Sigmoid colon (tissue), 7 donors: ENCODE measurements at places on chromosomes 11 and 22. TPM values are rescaled to one million over a fixed set of nuclear protein-coding genes. Genes with fewer than 3 reads are reported as not detected.

- no peaks in the 10 kb centered on the region for H3K36me3 ChIP-seq
- no peaks in the 10 kb centered on the region for H3K4me1 ChIP-seq
- H3K27me3 ChIP-seq = no peaks in the 10 kb centered on the region
- H3K4me3 ChIP-seq = no peak overlapping the region
- H3K27ac ChIP-seq = no peak overlapping the region
Measured at GRCh38 chr11:124987096-124987495, 33.1 kb downstream of the CCDC15 start.

The MMP27 gene
- not detected for total RNA-seq

- no peaks in the 10 kb centered on the region for H3K36me3 ChIP-seq
- H3K27me3 ChIP-seq = no peaks in the 10 kb centered on the region
- H3K27ac ChIP-seq = no peak overlapping the region
- H3K4me3 ChIP-seq = no peak overlapping the region
- DNase-seq = no peak
Measured at GRCh38 chr22:47335460-47335859, 573.0 kb downstream of the TBC1D22A start.

DNA sequence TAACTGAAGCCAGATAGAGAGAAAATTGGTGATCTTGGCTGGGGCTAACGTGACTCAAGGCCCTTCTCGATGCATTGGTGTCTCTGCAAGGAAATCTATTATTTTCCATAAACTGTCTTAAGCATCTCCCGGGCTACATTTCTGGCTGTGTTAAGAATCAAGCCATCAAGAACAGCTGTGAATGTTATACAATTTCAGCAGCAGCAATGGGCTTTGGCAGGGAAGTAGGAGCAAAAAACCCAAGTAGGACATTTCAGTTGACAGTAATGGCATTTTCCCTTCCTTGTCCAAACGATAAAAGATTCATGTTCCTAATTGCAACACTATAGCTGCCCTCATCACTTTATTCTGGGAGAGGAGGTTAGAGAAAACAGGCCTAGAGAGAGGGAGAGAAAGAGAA, 335.0 kb downstream of the CADM1 start:
- no peaks in the 10 kb centered on the region for H3K4me1 ChIP-seq
- H3K36me3 ChIP-seq = no peaks in the 10 kb centered on the region
- no peak overlapping the region for H3K4me3 ChIP-seq
- H3K27me3 ChIP-seq = peaks cover 9% of the 10 kb centered on the region
- no peak overlapping the region for H3K27ac ChIP-seq

DNA sequence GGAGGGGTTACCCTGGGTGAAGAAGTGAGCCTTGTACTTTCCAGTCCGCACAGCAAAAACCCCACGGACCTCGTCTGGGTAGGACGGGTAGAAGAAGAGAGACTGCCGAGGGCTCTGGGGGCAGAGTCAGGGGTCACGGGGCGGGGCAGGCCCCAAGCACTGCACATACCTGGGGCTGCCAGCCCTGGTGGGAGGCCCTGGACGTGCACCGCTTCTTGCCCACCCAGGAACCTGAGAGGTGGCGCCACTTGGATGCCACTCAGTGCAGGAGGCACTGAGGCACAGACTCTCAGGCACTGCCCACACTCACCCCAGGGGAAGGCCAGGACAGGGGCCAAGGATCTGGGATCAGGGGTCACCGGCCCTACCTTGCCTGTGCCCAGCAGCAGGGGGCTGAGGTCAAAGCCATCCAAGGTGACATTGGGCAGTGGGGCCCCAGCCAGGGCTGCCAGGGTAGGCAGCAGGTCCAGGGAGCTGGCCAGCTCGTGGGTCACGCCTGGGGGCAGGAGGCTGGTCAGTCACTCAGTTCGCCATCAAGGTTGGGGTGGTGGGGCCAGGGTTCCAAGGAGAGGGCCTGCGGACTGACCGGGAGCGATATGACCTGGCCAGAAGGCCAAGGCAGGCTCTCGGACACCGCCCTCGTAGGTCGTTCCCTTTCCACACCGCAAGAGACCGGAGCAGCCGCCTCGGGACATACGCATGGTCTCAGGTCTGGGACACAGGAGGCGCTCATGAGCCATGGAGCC, 2.2 kb downstream of the ARSA start:
- no peaks in the 10 kb centered on the region for H3K27me3 ChIP-seq
- DNase-seq = peak; percentile 64
- H3K4me3 ChIP-seq = no peak overlapping the region

- H3K4me3 ChIP-seq = no peak overlapping the region
- no peak overlapping the region for H3K27ac ChIP-seq
- no peaks in the 10 kb centered on the region for H3K4me1 ChIP-seq
- no peaks in the 10 kb centered on the region for H3K27me3 ChIP-seq
- DNase-seq = no peak
- H3K36me3 ChIP-seq = no peaks in the 10 kb centered on the region
Measured at GRCh38 chr22:49240016-49240380, 587.7 kb downstream of the BRD1 start.

DNA sequence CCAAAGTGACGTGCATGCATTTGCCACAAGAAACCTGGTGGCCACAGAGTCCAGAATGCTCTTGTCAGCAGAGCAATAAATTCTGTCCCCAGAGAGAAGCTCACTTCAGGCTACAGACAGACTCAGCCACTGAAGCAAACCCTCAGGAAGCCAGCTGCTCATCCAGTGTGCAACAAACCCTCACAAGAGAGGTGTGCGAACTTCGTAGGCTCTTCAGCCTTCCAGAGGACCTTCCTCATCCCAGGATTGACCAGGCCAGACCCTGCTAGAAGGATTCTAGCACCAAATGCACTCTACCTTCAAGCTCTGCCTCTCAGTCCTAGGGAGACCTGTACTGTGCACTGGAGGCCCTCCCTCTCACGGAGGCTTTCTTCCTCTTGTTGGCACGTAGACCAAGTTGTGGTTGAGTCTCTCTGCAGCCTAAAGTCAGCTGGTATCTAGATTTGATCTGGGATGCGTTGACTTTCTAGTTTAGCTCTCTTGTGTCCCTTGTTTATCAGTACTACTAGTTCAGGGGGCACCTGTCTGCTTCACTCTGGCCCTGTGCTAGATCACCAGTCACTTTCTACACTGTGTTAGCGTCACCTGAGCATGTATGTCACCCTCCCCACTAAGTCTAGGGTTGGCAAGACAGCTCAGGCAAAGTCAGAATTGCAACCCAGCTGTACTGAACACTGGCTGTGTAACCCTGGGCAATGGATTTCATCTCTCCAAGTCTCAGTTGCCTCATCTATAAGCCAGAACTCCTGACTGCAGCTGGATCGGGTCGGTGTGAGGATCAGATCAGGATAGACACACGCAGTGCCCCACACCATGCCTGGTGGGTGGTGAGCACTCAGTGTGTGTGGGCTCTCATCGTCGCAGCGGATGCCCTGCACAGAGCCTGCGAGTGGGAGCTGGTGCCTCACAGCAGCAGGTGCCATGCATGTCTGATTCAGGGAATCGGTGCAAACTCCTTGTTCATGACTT, 22.1 kb upstream of the TMPRSS13 start:
- H3K4me3 ChIP-seq = no peak overlapping the region
- H3K27me3 ChIP-seq = no peaks in the 10 kb centered on the region
- no peaks in the 10 kb centered on the region for H3K36me3 ChIP-seq
- no peak overlapping the region for H3K27ac ChIP-seq

GRCh38 chr11:86977441-86978050, 22.4 kb upstream of the FZD4 start:
- H3K4me3 ChIP-seq = no peak overlapping the region
- no peak for DNase-seq
- H3K27me3 ChIP-seq = no peaks in the 10 kb centered on the region
- peaks cover 14% of the 10 kb centered on the region for H3K4me1 ChIP-seq
- H3K36me3 ChIP-seq = no peaks in the 10 kb centered on the region
- no peak overlapping the region for H3K27ac ChIP-seq

GRCh38 chr11:62770778-62771143, 435 bp upstream of the TAF6L start:
- peaks cover 28% of the 10 kb centered on the region for H3K4me1 ChIP-seq
- H3K27ac ChIP-seq = peak overlapping the region; percentile 96
- peaks cover 9% of the 10 kb centered on the region for H3K36me3 ChIP-seq

DNA sequence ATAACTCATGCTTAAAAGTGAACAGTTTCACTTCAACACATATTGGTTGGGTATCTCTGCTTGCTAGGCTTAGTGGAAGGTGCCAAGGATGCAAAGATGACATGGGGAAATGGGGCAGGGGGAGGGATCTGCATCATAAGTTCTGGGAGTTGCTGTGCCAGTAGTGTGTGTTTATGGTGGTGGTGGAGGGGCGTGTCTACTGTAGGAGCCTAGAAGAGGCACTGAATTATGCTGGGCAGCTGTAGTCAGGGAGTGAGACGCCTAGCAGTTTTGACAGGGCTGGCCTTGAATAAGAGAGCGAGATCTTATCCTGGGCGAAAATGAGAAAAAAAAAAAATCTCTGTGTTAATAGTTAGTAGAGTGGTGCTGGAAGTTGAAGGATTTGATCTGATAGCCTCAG, 3.0 kb downstream of the ELMOD1 start:
- no peak overlapping the region for H3K4me3 ChIP-seq
- H3K4me1 ChIP-seq = peaks cover 22% of the 10 kb centered on the region
- H3K27me3 ChIP-seq = peaks cover 2% of the 10 kb centered on the region
- no peak overlapping the region for H3K27ac ChIP-seq
- no peaks in the 10 kb centered on the region for H3K36me3 ChIP-seq

- peaks cover 27% of the 10 kb centered on the region for H3K4me1 ChIP-seq
- H3K27me3 ChIP-seq = no peaks in the 10 kb centered on the region
- peak; percentile 89 for DNase-seq
- H3K4me3 ChIP-seq = no peak overlapping the region
Measured at GRCh38 chr11:95512682-95513081, 276.9 kb downstream of the FAM76B start.

The EIF3D gene
- 376 TPM for total RNA-seq

The DDX6 gene
- total RNA-seq = 122 TPM

DNA sequence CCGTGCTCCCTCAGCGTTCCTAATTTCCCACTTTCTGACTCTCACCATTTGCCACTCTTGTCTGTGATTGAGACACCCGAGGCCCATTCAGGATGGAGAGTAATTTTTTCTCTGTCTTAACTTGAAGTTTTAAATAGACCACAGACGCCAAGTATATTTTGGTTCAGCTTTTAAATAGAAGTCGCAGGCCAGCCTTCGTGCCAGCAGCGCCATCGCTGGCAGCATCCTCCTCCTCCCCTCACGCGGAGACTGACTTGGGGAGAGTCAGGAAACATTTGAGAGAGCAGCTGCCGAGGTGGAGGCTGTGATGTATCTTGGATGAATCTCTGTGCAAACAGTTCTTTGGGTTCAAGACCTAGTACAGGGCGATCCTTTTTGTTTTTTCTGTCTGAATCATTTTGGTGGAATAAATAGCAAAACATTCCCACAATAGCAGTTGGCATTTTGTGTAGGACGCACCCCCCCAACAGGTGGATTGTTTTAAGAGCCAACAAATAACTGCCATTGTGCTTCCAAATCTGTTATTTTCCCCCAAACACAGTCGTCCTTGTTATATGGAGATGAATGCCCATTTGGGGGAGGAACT, 889 bp upstream of the DMC1 start:
- H3K36me3 ChIP-seq = no peaks in the 10 kb centered on the region
- peaks cover 18% of the 10 kb centered on the region for H3K4me1 ChIP-seq
- no peaks in the 10 kb centered on the region for H3K27me3 ChIP-seq
- H3K27ac ChIP-seq = peak overlapping the region; percentile 88

DNA sequence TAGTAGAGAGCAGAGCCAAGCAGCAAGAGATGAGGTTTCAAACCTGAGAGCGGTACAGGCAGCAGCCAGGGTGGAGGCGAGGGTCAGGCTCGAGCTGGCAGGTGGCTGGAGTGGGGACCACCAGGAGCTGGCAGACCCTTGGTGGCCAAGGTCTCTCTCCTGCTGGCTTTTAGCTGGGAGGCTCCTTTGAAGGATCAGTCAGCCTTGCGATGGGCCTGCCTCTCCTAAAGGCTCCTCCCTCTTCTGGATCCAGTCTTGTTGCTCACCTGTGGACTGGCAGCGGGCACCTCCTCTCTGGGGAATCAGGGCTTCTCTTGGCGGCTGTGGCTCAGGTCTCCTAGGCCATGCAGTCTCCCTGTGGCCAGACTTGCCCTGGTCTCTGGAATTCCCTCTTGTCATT, 24.8 kb downstream of the TPST2 start:
- no peak overlapping the region for H3K4me3 ChIP-seq
- H3K27ac ChIP-seq = no peak overlapping the region
- H3K27me3 ChIP-seq = no peaks in the 10 kb centered on the region
- DNase-seq = no peak
- H3K4me1 ChIP-seq = no peaks in the 10 kb centered on the region
- H3K36me3 ChIP-seq = no peaks in the 10 kb centered on the region

- H3K27me3 ChIP-seq = no peaks in the 10 kb centered on the region
- no peak overlapping the region for H3K4me3 ChIP-seq
- peak overlapping the region; percentile 21 for H3K27ac ChIP-seq
- H3K36me3 ChIP-seq = no peaks in the 10 kb centered on the region
Measured at GRCh38 chr11:19316434-19316833, 75.7 kb upstream of the E2F8 start.

The GSTT2 gene
- total RNA-seq = not detected

- no peaks in the 10 kb centered on the region for H3K4me1 ChIP-seq
- no peak overlapping the region for H3K27ac ChIP-seq
- no peak overlapping the region for H3K4me3 ChIP-seq
- H3K27me3 ChIP-seq = peaks cover 13% of the 10 kb centered on the region
Measured at GRCh38 chr22:44693145-44693544, 8.9 kb upstream of the PRR5 start.

GRCh38 chr11:43687120-43687791, 6.7 kb downstream of the HSD17B12 start:
- no peak overlapping the region for H3K27ac ChIP-seq
- no peaks in the 10 kb centered on the region for H3K4me1 ChIP-seq
- no peaks in the 10 kb centered on the region for H3K27me3 ChIP-seq
- no peak for DNase-seq

DNA sequence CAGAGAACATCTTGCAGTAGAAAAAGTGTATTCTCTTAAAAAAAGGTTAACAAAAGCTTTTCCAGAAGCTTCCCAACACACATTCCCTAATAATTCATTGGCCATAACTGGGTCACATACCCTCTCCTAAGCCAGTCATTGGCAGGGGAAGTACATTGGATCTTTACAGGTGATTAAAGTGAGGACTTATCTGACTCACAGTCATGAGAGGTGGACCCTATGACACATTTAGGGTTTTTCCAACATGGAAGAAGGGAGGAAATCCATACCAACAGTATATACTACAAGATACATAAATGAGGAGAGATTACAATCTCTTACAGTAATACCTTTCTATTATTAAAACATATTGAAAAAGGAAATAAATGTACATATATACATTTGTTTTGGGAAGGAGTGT, 72.2 kb downstream of the CCDC73 start:
- H3K4me1 ChIP-seq = no peaks in the 10 kb centered on the region
- no peaks in the 10 kb centered on the region for H3K27me3 ChIP-seq
- DNase-seq = no peak

GRCh38 chr22:38163844-38164550, 17.6 kb downstream of the PLA2G6 start:
- no peak overlapping the region for H3K4me3 ChIP-seq
- peaks cover 8% of the 10 kb centered on the region for H3K4me1 ChIP-seq
- H3K27ac ChIP-seq = no peak overlapping the region
- no peaks in the 10 kb centered on the region for H3K27me3 ChIP-seq

- peak overlapping the region; percentile 96 for H3K27ac ChIP-seq
- no peaks in the 10 kb centered on the region for H3K27me3 ChIP-seq
- no peak overlapping the region for H3K4me3 ChIP-seq
- no peak for DNase-seq
- H3K4me1 ChIP-seq = no peaks in the 10 kb centered on the region
Measured at GRCh38 chr11:64244107-64244506, 2.6 kb downstream of the PPP1R14B start.
